Activated T-helper 9 cell treated with anti-CD3 and anti-CD28 coated beads, Interleukin-2, amount 50 U/mL, for 16 hours (primary cell): ENCODE measurements at places on chromosomes 2 and 18.

DNA sequence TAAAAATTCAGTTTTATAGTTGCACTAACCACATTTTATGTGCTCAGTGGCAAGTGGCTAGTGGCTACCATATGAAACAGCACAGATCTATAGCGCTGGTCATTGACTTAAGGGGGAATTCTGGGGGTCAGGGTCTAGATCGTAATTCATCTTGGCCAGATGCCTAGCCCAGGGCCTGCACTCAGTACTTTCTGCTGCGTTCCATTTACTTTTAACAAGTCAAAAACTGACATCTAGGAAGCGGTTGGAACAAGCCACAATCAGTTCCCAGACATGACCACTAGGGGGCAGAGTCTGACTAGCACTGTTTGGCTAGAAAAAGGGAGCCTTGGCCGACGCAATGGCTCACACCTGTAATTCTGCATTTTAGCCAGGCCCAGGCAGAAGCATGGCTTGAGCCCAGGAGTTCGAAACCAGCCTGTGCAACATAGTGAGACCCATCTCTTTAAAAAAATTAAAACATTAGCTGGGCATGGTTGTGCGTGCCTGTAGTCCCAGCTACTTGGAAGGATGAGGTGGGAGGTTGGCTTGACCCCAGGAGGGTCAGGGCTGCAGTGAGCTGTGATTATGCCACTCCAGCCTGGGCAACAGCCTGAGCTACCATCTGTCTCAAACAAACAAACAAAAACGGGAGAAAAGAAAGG lies 9.0 kb upstream of the TMBIM1 start:
- DNase-seq: peak; percentile 73

- DNase-seq: no peak
Measured at GRCh38 chr2:1837022-1837421, 92.7 kb upstream of the PXDN start.

GRCh38 chr18:48719974-48720654 lies 181.3 kb downstream of the CTIF start:
- DNase-seq: no peak

DNA sequence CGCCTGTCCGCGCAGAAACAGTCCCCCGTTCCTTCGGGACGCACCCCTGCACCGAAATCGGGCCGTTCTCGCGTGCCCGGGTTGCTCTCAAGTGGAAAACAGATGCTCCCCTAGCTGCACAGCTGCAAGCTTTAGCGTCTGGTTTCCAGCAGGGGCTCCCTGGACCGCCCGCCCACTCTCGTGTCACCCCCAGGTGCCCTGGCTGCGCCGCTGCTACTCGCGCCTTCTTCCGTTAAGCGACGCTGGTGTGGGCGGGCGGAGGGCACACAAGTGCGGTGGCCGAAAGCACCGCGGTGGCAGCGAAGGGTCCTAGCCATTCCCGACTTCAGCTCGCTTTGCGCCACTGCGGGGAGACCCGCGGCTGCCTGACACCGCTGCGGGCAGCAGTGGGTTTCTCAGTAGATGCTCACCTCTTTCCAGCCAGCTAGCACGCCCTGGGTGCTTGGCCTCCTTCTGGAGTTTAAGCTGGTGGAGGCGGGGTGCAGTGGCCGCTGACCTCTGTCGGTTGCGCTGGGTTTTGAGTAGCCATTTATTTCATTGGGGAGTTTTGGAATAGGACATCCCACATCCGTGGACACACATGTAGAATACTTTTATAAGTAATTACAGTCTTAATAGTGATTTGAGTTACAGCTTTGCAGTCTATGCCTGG lies 806 bp downstream of the ZNF407 start:
- DNase-seq: peak; percentile 56

GRCh38 chr2:128304715-128305554 lies 13.7 kb downstream of the HS6ST1 start:
- DNase-seq: no peak

- peak; percentile 77 for DNase-seq
Measured at GRCh38 chr2:241877989-241878970, 8.8 kb downstream of the RTP5 start.

DNA sequence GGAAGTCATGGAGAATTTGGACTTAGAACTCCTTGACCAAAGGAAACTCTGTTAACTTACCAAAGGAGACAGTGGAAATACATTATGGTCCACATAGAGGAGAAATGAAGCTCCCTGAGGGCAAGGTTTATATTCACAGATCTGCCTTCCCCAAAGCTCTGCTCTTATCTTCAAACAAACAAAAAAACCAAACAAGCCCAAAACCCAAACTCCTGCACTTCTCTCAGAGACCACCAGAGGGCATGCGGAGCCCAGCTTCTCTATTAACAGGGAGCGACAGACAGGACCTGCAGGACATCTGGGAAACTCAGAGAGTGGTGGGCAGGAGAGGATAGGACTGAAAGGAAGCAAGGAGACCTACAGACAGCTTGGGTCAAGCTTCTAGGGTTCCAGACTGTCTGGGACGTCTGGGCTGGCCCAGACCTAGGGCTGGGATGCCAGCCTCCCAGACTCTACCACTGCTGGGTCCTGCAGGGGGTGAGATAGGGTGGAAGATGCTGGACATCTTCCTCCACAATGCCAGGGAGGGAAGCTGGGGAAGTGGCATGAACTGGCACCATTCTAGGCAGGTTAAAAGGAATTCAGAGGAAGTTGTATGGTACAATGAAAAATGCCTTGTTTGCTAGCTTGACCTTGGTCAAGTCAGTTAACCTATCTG lies 4.0 kb upstream of the WNT10A start:
- DNase-seq: peak; percentile 46

DNA sequence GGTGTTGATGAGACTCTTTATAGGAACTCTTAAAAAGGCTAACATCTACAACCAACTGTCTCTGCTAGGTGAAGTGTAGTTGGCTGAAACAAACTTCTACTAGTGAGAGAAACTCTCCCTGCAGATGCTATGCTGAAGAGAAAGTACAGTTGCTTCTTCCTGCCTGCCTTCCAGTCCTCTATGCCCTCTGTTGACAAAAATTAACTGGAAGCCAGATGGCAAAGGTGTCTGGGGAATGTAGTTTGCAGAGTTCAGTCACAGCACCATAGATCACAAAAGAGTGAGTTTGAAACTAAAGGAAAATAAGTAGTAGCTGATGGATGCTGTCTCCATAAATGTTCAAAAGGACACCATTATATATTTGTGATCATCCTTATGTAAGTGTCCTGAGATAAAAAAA lies 958.8 kb upstream of the NRXN1 start:
- no peak for DNase-seq

DNA sequence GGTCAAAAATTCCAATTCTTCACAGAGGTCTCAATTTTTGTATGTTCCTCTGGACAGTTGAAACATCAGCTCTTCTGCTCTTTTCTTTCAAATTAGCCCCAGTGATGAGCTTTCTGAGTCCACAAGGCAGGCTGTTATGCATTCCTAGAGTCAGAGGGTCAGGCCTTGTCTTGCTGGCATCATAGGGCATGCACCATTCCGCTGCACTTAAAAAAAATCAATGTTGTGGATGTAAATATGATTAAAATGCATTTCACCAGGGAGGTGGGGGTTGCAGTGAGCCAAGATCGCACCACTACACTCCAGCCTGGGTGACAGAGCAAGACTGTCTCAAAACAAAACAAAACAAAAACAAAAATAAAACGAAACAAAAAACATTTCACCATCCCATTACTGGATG lies 465.3 kb downstream of the EIPR1 start:
- no peak for DNase-seq

- DNase-seq: no peak
Measured at GRCh38 chr2:145284551-145284950, 764.6 kb upstream of the ZEB2 start.

- DNase-seq: no peak
Measured at GRCh38 chr2:78707776-78708386, 317.6 kb upstream of the REG3G start.

DNA sequence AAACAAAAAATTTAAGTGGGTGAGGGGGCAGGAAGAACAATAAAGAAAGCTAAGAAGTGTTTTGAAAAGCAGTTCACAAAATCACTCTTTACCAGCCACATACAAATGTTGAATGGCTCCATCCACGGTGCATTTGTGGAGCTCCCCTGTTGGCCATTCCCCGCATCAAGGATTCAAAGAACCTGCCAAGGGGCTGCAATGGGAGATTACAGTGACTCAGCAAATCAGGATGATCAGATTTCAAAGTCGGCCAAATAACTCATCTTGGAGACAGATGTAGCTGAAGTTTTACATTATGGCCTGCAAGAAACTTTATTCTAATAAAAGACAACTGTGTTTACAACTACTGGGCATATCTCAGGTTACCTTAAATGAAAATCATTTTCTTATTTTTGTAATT lies 26.9 kb downstream of the COL4A3 start:
- DNase-seq: no peak

GRCh38 chr2:107235491-107236254 lies 349.7 kb upstream of the ST6GAL2 start:
- no peak for DNase-seq

DNA sequence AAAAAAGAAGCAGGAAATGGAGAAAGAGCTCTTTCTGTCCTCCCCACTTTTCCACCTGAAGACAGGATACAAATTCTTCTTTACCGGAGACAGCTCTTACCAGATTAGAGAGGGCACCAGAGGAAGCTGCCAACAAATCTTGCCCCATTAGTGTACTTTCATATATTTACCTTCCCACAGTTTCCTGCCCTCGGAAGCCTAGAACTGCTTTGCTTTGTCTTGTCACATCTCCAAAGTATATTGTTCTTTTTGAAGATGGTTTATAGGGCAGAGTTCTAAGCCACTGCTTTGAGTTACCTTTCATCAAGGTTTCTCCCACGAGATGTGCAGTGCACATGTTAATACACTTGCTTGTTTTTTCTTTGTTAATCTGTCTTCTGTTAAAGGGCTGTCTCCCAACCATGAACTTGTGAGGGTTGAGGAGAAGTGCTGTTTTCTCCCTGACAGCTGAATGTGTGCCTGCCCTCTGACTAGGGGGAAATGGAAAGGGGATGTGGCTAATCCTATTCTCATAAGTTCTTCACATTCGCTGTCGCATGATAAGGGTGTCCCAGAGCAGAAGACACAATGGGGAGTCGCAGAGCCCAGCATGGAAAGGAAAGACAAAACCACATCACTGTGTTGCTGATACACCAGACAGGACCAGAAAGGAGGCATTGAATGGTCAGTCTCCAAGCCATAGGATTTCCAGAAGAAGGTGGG lies 24.2 kb downstream of the CENPA start:
- DNase-seq: no peak

DNA sequence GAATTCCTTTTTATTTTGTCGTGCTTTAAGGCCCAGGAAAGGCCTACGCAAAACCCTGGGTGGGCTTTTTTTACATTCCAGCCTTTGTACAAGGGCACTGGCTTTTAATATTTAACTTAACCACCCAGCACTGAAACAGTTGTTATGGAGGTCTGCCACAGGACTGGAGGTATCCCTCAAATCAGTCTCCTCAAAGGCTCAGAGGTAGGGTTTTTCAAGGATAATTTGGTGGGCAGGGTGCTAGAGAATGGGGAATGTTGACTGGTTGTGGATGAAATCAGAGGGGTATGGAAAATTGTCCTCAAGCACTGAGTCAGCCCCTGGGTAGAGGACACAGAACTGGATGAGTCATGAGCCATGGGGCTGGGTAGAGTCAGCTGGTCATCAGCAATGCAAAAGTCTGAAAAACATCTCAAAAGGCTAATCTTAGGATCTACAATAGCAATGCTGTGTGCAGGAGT lies 443.1 kb downstream of the THSD7B start:
- no peak for DNase-seq

DNA sequence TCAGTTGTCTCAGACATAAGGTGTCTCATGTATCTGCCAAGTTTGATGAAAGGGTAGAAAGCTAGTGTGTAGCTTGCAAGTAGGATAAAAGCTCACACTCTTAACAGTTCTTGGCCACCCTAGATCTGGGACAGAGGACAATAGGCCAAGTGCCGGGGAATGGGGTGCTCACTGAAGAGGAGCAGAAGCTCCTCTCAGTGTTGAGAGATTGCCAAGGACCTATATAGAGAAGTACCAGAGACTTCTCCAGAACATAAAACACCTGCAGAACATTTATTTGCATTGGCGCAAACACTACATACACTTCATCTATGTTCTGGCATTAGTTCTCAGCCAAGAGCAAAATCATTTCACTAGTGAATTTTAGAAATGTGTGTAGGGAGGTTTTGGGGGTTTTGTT lies 2.9 kb upstream of the GTF3C3 start:
- DNase-seq: no peak

DNA sequence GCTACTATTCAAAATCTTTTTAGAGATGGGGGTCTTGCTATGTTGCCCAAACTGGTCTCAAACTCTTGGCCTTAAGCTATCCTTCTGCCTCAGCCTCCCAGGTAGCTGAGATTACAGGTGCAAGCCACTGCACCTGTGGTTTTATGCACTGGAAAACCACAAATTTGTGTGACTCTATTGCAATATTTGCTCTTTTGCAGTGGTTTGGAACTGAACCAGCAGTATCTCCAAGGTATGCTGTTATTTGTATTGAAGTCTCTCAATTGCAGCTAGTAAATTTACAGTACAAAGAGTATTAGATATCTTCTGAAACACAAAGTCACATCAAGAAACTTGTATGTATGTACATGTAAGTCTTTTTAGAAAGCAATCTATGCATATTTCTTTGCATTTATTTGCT lies 46.2 kb downstream of the PPP4R1 start:
- DNase-seq: no peak

DNA sequence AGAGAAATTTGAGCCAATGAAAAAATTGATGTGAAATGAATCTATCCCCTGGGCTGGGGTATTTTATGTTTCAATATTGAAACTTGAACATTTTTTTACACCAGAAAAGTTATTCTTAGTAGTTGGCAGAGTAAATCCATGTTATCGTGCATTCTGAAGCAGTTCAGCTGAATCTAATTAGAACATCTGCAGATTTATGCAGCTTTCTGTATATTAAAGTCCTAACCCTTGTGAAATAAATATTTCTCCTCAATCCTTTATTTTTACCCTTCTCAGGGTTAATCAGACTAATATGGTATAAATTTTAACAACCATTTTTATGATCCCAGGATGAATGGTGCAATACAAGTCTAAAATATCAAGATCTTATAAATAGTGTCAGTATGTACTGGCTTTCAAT lies 69.5 kb downstream of the CDH20 start:
- DNase-seq: no peak

GRCh38 chr2:19369341-19369955 lies 11.0 kb upstream of the OSR1 start:
- no peak for DNase-seq

DNA sequence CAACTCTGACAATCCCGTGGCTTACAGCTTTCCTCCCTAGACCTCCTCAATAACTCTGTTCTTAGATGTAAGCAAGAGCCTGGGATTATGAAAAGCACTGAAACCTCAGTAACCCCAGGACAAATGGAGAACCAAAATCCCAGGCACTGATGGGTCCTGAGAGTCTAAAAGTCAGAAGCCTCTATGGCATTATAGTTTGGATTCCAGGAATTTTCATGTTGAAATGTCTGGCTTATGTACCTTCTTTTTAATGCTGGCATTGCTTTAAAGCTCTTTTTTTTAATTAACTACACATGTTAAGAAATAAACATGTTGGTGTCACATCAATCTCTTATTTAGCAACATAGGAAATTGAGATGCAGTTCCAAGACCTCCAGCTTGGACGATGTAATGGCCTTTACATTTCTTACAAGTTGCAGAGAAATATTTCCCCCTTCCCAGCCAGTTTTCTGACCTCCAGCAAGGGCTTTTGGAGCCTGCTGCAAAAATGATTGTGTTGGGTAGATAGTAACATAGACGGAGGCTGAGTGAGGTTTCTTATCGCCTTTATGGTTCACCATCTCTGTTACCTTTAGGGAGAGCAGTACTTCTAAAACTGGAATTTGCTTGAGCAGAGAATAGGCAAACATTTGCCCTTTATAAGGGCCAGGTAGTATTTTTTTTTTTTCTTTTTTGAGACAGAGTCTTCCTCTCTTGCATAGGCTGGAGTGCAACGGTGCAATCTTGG lies 84.8 kb upstream of the RASGRP3 start:
- DNase-seq: no peak
